ENCODE measurements at places on chromosomes 3 and 15. TPM values are rescaled to one million over a fixed set of nuclear protein-coding genes. Genes with fewer than 3 reads are reported as not detected.

DNA sequence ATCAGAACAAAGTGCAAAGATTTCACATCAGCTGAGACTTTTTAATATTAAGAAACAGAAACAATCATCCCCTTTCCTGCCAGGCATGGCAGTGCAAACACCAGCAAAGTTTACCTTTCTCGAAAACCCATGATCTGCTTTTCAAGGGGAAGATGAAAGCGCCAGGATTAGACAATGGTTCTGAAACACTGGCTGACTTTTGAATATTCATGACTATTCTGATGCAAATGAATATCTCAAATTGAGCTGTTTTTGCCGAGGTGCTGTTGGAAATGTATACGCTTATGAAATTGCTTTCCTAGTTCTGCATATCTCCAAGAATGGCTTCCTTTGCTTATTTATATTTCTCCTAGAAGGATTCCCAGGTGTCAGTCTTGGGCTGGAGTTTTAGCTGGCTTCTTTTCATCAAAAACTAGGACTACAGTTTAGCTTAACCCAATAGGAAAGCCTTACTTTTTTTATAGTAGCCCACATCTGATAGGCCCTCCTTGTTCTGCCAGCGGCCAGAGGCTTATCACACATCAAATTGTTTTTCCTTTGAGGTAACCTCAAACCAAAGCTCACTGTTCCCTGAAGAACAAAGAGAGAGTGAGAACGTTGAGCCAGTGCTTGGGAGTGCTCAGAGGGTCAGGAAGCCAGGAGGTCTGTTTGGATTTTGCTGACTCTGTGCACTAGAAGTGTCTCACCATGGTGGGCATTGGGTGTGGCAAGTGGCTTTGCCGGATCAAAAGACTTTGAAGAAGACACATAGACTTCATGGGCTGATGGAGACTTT, 74.0 kb upstream of the PLCL2 start:
- DNase-seq: no peak

The PYGO1 gene
- 0.62 TPM for polyA plus RNA-seq

DNA sequence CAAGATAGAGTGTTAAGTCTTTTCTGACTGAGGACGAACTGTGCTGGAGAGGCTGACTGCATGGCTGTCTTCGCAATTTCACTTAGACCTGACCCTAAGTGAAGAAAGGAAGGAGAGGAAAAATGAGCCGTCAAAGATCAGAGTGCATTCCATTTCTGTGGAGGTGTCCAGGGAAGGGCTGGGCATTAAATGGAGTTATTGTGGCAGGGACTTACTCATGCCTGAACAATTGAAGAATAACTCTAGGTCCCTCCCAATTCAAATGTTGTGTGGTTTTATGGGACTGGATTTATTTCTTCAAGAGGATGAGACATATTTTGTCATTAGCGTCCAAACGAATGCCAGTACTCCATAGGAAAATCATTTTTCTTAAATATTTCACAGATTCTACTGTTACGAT, 187.3 kb upstream of the CFAP20DC start:
- no peak for DNase-seq

DNA sequence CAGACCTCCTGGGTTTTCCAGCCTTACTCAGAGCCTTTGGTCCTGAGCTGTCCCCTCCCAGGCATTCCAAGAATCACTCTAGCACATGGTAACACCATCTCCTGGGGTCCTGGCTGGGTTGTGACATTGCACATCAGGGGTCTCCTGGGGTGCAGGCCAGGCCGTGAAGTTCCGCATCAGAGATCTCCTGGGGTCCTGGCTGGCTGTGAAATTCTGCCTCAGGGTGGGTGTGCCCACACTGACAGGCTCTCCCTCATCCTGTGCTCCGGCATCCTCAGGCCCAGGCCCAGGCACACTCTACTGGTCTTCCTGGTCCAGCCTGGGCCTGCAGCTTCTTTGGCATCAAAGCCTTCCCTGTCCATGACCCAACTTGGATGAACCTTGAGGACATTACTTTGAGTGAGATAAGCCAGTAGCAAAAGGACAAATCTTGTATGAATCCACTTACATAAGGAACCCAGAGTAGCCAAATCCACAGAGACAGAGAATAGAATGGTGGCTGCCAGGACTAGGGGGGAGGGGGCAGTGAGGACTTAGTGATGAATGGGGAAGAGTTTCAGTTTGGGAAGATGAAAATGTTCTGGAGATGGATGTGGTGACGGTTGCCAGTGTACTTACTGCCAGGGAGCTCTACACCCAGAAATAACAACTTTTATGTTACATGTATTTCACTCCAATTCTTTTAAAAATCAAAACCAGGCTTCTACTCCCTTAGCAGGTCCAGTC, 49.1 kb upstream of the KLF13 start:
- no peak for DNase-seq

The CPN2 gene
- polyA plus RNA-seq: 0.07 TPM

DNA sequence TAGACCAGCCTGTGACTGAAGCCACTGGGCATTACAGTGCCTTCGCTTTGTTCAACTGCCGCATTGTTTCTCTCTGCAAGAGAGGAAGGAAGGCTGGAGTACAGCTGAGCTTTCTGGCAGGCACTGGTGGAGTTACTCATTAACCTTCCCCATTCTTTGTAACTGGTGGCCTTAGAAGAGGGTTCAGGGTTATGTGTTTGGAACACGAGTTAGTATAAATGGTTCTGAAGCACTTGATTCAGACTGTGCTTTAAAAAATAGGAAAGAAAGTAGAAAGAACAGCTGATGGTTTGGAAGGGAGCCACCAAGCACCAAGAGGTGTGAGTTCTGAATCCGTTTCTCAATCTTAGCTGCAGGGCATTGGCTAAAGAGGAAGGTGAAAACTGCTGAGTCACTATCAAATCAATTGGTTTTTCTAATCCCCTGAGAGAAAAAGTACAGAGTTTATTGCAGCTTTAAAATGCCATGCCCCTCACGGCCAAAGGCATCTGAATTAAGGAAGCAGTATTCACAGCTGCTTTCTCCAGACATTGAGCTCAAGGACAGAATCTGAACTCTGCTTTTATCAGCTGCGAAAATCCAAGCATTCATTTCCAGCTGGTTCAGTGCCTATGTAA, 3.6 kb downstream of the HGD start:
- DNase-seq: no peak
